ENCODE measurements at places on chromosomes 11 and 22. TPM values are rescaled to one million over a fixed set of nuclear protein-coding genes. Genes with fewer than 3 reads are reported as not detected.

Gene TSGA10IP
- polyA plus RNA-seq: 0.05 TPM

Gene MIF
- 363 TPM for polyA plus RNA-seq

Gene DPP3
- polyA plus RNA-seq: 23.2 TPM

Gene OR6A2
- polyA plus RNA-seq: 0.05 TPM

Gene CHADL
- polyA plus RNA-seq: 3.4 TPM

Gene TRIM29
- 92.0 TPM for polyA plus RNA-seq

Gene ZDHHC5
- polyA plus RNA-seq: 21.0 TPM

Gene XKR3
- polyA plus RNA-seq: 0.16 TPM

Gene TEX54
- 1.3 TPM for polyA plus RNA-seq

Gene BIRC3
- 73.7 TPM for polyA plus RNA-seq

Gene NAT10
- 31.1 TPM for polyA plus RNA-seq

Gene BARX2
- 2.9 TPM for polyA plus RNA-seq

Gene ZMAT5
- 21.8 TPM for polyA plus RNA-seq

Gene ART5
- 0.39 TPM for polyA plus RNA-seq

Gene TAF1D
- polyA plus RNA-seq: 227 TPM

Gene ELMOD1
- polyA plus RNA-seq: 0.34 TPM

Gene APOL5
- 0.09 TPM for polyA plus RNA-seq

Gene MMP27
- 0.09 TPM for polyA plus RNA-seq

Gene MIOX
- 1.7 TPM for polyA plus RNA-seq

Gene JHY
- 4.0 TPM for polyA plus RNA-seq

Gene MAPK11
- polyA plus RNA-seq: 17.7 TPM

Gene HTATIP2
- polyA plus RNA-seq: 44.9 TPM

Gene ACAD8
- 37.9 TPM for polyA plus RNA-seq

Gene CSRP3
- polyA plus RNA-seq: 0.37 TPM

Gene MYO18B
- polyA plus RNA-seq: 2.4 TPM

Gene TPP1
- 59.4 TPM for polyA plus RNA-seq

Gene BRD1
- polyA plus RNA-seq: 43.6 TPM

Data from thymus (tissue), 14 donors.